ENCODE measurements at places on chromosomes 5 and 9.
A peak's percentile ranks its signal among the peaks of the same experiment; 100 is the strongest.

GRCh38 chr5:78896132-78896531 is 89.0 kb downstream of the ARSB start:
- no peak for DNase-seq

- no peak for DNase-seq
These were observed 176.9 kb downstream of the BNC2 start for GRCh38 chr9:16693616-16694015.

DNA sequence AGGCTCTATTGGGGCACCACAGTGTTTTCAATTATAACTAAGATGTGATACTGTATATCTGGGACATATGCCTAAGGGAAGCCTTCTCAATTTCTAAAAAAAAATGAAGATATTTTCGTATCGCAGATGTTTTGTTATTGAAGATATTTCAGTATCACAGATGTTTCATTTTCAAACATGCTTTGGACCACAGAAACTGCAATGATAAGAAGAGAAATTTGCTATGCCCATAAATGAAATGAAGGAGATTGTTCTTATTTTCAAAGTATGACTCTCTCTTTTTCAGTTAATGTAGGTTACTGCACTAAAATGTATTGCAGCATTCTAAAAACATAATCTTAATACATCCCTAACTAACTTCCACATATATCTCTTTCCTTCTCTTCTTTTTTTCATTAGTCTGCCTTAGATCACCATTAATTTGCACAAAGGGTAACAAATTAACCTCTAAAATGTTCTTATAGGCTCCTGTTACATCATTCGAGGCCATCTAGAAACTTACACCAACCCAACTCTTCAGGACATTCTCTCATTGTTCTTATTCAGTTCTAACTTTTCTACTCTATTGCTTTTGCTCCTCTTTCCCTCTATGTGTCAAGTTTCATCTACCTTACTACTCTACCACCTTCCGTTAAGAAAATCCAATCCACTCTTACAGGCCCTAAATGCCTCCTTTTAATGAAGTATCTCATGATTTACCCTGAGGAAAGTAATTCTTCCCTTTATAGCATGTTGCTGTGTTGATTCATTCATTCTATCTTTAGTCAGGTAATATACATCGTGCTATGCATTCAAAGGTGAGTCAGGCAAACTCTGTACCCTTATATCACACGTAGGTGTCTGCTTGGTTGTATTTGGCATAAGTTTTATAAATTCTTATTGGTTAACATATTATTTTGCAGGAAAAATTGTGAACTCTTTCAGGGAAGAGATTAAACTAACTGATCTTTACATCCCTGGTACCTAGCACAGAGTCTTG is 70.5 kb downstream of the ST8SIA4 start:
- no peak for DNase-seq

DNA sequence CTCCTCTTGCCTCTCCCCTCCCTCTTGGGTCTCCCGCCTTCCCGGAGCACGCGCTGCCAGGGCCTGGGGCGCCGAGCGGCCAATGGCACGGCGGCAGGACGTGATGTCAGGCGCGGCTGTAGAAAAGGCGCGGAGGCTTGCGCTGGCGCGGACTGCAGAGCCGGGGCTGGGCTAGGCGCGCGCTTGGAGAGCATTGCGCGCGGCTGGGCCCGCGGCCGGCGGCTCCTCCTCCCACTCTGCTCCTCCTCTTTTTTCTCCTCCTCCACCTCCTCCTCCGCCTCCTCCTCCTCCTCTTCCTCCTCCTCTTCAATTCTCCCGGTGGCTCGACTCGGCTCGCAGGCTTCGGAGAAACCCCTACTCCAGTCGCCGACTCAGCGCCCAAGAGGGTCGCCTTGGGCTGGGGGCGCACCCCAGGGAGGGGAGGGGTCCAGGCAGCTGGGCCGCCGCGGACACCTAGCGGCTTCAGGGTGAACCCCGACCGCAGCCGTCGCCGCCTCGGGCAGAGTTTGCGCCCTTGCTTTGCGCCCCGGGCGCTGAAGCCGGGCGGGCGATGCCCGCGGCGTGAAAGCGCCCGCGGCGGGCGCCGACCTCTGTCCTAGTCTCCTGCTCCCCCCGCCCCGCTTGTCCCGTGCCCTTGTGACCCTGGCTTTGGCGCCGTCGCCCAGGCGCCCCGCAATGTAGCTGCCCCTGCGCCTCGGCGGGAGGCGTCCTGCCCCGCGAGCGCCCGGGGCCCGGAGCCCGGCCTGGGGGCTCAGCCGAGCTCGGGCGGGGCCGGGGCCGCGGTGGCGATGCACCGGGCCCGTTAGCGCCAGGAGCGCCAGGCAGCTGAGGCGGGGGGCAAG is at the start of gene LHX2:
Gene LHX2, plus strand, starts transcription at position 309 of the 842 bp plus-strand sequence. CDS start 581 bp downstream, outside the sequence.
- peak; percentile 88 for DNase-seq

- no peak for DNase-seq
These were observed 48.4 kb downstream of the DMRT2 start for GRCh38 chr9:1098551-1098950.

DNA sequence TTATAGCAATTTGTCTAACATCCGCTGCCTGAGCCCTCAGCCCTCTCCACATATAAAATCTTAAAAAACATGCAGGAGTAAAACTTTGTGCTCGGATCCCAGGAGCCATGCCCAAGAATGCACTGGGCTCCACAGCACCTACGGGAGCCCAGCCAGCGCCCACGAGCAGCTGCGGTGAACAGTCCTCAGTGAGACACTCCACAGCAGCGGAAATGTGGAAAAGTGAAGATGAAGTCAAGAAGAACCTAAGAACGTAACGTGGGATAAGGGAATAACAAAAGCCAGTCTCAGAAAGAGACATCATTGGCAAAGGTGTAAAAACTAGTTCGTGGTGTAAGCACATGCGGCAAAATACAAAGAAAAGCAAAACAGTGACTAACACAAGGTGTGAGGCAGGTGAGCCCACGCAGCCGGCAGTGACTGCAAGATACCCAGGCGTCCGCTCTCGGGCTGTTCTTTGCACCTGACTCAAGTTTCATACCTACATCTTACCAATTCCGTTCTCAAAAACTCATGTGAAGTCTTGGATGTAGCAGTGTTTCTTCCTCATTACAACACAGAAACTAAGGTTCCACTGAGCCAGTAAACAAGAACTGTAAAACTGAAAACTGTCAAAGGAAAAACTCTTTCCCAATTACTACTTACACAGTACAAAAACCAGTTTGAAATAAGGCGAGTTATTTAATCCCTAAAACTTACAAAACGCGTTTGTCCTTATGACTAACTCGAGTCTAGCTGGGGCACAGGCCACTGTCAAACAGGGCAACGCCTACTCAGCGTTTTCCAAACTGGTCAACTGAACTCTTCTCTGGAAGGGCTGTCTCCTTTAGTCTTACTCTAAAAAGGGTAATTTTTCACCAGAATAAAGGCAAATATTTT is 1.7 kb downstream of the CAMSAP1 start:
- no peak for DNase-seq

DNA sequence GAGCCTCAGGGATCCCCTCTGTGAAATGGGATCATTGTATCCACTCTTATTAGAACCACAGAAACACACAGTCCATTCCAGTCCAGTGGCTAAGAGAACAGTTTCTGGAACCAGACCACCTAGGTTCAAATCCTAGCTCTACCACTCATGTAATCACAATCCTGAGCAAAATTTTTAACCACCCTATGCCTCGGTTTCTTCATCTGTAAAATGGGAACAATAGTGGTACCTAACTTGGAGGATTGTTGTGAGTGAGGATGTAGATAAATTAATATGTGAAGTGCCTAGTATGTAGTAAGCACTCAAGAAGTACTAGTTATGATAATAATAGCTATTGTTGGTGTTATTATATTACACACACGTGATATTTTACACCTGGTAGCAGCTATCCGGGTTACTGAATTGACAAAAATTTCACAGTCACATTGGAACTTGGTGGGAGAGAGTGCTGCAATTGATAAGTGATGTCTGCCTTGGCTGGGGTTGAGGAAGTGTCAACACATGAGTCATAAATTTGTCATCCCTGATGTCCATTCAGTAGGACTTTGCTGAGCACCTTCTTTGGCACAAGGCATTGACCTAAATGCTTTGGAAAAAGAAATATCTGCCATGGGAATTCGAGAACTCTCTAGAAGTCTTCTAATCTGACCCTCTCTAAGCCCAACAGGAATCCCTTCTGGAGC is 68.4 kb downstream of the COL27A1 start:
- no peak for DNase-seq

DNA sequence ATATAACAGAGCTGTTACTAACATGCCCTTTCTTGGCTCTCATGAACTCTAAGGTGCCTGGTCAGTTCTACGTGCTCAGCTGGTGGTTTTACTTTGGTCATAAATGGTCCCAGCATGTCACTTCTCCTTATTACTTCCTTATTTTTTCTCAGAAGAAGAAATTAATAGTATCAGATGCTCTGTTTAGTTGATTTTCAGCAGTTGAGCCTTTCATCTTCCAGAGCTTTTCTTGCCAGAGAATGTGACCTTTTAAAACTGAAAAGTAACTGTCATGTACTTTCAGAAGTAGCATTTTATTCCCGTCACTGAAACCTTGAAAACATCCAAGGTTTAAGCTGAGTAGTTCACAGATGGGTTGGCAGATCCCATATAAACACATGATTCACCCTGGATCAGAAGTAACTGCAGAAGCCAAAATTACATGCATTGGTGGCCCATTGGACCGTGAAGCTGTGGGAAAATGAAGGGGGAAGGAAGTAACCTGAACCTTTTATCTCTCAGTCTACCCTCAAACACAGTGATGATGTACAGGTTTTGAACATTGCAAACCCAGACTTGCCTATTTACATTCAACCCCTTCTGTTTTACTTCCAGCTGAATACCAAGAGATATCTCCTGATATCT is 50.5 kb downstream of the HACD4 start:
- no peak for DNase-seq

DNA sequence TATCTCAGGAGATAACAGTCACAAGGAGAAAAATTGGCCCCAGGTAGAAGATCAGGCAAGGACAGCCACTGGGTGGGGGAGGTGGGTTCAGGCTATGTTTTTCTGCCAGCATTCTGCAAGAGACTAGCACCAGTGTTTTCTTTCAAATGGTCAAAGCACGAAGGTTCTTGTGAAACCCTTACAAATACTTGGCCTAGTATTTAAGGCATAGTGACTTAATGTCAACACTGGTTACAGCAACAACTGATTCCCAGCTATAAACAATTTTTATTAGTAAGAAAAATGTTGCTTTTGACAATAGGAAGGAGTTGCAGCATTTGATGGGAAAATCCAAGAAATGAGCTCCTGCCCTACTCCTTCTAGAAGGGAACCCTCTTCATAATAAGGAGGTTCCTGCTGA is 349.6 kb downstream of the SLIT3 start:
- DNase-seq: no peak

DNA sequence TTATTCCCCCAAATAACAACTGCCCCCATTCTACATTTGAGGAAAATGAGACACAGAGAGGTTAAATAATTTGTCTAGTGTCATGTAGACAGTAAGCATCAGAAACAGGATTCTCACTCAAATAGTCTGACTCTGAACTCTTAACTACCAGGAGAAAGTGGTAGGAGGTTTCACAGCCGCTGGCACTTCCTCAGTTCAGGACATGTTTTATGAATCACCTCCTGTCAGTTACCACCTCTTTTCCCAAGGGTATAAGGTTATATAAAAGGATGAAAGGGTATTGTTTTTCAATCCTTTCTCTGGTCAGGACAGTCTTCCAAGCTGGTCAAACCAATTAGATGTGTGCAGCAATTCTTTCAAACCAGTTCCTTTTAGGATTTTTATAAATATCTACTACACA is 52.1 kb downstream of the TSSK1B start:
- DNase-seq: no peak
